ENCODE measurements at places on chromosomes 3 and 15. TPM values are rescaled to one million over a fixed set of nuclear protein-coding genes. Genes with fewer than 3 reads are reported as not detected.

DNA sequence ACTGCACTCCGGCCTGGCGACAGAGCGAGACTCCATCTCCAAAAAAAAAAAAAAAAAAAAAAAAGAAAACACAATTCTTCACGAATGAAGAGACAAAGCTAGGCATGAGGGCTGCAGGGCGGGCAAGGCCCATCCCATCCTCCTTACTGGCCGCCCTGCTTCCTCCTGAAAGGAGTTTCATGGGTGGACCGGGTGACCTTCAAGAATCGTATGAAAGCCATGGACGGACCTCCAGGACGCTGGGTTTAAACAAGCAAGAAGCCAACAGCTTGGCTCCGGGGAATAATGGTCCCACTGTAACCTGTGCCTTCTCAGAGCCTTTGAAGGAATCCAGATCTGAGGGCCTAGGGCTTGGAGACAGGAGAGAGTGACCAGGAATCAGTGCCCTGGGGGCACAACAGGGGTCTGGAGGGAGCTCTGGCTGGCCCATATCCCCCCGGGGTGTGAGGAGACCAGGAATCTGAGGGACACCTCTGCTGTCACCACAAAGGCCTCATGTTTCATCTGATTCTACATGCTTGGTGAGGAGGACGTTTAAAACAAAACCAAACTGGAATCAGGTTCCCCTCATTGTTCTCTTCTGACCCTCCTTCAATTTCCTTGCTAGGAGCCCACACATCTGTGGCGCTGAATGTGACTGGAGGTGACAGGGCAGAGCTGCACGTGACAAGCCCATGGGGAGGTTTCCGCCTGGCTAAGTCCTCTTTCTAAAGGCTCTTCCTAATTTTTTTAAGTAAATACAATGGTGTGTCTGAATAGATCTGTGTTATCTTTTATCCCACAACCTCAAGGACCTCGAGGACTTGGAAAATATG, 46.1 kb downstream of the WHAMM start:
- no peak overlapping the region for H3K27ac ChIP-seq
- no peaks in the 10 kb centered on the region for H3K36me3 ChIP-seq
- no peaks in the 10 kb centered on the region for H3K4me1 ChIP-seq
- DNase-seq = no peak

DNA sequence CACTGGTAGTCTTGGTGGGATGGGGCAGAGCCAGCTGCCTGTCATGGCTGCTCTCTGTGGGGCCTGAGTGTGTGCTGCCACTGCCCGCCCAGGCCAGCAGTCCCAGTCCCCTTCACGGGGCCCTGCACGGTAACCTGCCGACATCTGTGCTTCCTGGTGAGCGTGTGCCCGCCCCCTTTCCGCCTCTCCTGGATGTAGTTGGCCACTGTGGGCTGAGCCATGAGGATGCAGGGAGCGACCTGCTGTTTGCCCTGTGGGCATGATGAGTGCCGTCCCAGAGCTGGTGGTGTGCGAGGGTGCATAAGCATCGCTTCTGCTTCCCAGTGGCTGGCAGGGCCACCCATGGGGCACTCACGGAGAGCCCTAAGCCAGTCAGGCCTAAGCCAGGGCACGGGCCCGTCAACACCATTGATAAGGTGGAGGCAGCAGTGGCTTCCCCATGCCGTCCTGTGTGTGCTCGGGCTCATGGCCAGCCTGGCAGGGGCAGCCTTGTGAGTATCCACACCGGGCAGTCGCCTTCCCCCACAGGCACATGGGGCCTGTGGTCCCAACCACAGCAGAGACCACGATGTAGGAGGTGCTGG, 14.6 kb downstream of the PLXNA1 start:
- no peak for DNase-seq
- H3K27ac ChIP-seq = no peak overlapping the region
- H3K36me3 ChIP-seq = no peaks in the 10 kb centered on the region

Gene FANCD2OS
- not detected for polyA plus RNA-seq

DNA sequence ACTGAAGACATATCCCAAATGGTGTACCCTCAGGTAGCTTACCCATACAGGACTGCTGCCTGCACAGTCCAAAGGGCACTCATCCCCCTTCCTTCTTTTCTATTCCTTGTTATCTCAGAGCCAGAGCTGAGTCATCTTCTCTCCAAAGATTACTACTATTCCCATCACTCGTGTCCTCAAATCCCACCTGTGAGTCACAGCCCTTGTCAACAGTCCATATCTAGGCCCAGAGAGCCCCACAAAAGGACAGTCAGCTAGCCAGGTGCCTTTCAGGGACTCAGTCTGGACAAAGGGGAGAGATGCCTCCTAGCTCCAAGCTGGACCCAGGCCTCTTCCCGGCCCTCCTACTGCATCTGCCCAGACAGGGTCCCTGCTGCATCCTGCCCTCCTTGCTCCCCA, 11.0 kb downstream of the PARP16 start:
- H3K4me1 ChIP-seq = peaks cover 12% of the 10 kb centered on the region
- no peaks in the 10 kb centered on the region for H3K27me3 ChIP-seq
- no peaks in the 10 kb centered on the region for H3K36me3 ChIP-seq
- no peak overlapping the region for H3K4me3 ChIP-seq

Gene THBS1
- 0.77 TPM for polyA plus RNA-seq

DNA sequence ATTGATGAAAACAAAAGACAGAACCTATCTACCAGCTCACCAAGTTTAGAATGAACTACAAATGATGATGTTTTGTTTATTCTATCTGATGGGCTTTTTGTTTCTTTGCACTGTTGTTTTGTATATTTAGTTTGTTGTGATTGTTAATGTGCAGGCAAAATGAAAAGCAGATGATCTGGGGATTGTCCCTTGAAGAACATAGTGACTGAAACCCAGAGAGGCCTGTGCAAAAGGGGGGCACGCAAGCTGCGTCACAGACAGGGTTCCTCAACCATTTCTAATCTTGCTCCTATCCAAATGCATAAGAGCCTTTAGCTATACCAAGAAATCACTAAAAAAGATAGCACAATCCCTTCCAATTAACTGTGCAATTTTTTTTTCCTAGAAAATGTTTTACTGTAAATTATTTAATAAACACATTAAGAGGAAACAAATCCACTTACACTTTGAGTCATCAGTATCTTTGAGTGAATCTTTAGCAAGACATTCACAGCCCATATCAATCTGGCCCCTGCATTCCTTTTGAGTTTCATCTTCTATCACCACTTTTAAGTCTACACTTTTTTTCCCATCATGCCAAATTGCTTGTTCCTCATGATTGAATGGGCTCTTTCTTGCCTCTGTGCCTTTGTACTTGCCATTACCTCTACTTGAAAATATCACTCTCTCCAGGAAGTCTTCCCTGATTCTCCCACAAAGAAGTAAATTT, 220.3 kb downstream of the ATP8B4 start:
- no peaks in the 10 kb centered on the region for H3K36me3 ChIP-seq
- DNase-seq = no peak
- no peaks in the 10 kb centered on the region for H3K27me3 ChIP-seq
- no peaks in the 10 kb centered on the region for H3K4me1 ChIP-seq

- no peaks in the 10 kb centered on the region for H3K36me3 ChIP-seq
- no peaks in the 10 kb centered on the region for H3K27me3 ChIP-seq
- H3K27ac ChIP-seq = no peak overlapping the region
- H3K4me1 ChIP-seq = peaks cover 6% of the 10 kb centered on the region
- no peak overlapping the region for H3K4me3 ChIP-seq
- no peak for DNase-seq
Observed at GRCh38 chr3:125072301-125072700, 16.5 kb upstream of the HEG1 start.

DNA sequence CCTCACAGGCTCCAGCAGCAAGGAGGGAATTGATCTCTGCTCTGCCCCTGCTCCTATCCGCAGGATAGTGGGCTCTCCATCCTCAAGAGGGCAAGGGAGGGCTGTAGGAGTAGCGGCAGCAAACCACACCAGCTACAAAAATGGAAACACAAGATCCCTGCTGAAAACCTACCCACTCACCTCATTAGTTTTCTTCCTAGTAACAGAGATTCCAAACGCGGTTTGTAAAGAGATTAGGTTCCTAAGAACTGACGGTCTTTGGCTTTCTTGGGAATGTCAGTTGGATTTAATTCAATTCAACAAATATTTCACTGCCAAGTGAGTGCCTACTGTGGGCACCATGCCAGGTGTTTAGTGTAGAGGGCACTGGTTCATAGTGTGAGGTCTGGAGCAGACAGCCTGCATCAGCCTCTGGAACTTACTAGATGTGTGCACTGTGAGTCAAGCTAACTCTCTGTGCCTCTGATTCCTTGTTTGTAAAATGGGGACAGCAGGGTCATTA, 84.7 kb downstream of the MRPL46 start:
- DNase-seq = no peak
- H3K27ac ChIP-seq = no peak overlapping the region
- H3K4me3 ChIP-seq = no peak overlapping the region
- H3K27me3 ChIP-seq = no peaks in the 10 kb centered on the region
- no peaks in the 10 kb centered on the region for H3K4me1 ChIP-seq

Gene PPP1R14D
- not detected for polyA plus RNA-seq
